Activated CD4-positive, alpha-beta T cell treated with anti-CD3 and anti-CD28 coated beads, Interleukin-2, amount 50 U/mL, for 16 hours (primary cell): ENCODE measurements at places on chromosomes 12 and 14.

DNA sequence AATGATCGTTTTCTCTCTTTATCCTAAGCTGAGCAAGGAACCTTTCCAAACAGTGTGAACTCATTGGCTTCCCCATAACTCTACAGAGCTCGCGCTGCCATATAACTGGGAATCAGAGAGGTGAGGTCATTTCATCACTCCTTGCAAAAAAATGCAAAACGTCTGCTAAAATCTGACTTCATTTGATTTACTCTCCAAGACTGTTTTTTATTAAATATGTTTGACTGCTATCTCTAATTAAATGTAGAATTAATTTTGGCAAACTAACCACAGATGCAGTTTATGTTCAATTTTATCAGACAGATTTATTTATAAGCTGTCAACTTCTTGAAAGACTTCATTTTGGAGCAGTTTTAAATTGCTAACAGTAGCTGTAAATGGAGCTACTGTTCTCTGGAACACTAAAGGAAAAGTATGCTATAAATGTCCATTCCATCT is 131.6 kb upstream of the SOX5 start:
- no peak for DNase-seq

GRCh38 chr12:11703378-11703777 is 53.9 kb downstream of the ETV6 start:
- no peak for DNase-seq

DNA sequence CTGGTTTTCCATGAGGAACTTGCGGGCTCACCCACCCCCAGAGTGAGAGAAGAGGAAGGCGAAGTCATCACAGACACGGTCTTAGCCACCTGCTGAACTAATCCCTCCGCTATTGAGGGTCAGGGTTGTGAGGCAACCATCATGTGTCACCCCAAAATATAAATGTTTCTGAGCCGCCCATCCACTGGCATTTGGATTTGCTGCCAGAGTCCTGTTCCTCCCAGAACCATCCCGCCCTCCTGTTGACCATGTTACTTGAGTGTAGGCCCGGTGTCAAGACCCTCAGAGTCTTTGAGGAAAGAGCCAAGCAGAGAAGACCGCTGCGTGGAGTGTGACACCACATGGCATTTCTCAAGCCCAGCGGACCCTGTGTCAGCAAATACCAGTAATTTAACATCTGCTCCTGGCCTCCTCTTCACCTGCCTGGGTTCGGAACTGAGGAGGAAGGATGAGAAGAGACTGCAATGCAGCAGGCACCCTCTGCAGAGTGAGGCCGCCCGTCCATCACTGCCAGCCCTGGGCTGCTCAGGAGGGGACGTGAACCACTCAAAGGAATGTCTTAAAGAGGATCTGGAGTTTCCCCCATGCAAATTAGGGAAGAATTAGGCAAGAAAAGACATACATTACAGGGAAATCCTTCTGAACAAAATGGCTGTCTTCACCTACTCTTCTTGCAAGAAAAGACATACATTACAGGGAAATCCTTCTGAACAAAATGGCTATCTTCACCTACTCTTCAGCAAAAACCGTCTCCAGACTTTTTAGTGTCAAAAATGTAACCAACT is 100.4 kb downstream of the FBXL14 start:
- no peak for DNase-seq

- DNase-seq: no peak
Measured at GRCh38 chr14:105268736-105269354, 20.5 kb downstream of the BTBD6 start.

DNA sequence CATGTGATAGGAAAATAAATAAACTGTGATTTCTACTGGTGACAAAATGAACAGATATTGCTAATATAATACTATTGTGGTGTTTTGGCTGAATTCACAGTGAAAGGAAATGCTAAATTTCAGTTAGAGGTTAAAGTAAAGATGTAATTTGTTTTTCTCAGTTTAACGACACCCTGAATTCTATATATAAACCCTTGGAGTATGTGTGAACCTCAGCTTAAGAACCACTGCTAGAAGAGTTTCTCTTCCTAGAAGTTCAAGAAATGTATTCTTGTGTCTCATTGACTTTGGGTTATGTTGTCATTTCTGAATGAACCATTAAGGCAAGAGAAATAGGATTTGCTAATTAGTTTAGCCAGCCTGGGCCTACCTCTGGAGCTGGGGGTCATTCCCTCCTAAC is 8.2 kb downstream of the FBXO34 start:
- DNase-seq: no peak

- DNase-seq: no peak
Measured at GRCh38 chr12:117718559-117718958, 250.2 kb downstream of the KSR2 start.

DNA sequence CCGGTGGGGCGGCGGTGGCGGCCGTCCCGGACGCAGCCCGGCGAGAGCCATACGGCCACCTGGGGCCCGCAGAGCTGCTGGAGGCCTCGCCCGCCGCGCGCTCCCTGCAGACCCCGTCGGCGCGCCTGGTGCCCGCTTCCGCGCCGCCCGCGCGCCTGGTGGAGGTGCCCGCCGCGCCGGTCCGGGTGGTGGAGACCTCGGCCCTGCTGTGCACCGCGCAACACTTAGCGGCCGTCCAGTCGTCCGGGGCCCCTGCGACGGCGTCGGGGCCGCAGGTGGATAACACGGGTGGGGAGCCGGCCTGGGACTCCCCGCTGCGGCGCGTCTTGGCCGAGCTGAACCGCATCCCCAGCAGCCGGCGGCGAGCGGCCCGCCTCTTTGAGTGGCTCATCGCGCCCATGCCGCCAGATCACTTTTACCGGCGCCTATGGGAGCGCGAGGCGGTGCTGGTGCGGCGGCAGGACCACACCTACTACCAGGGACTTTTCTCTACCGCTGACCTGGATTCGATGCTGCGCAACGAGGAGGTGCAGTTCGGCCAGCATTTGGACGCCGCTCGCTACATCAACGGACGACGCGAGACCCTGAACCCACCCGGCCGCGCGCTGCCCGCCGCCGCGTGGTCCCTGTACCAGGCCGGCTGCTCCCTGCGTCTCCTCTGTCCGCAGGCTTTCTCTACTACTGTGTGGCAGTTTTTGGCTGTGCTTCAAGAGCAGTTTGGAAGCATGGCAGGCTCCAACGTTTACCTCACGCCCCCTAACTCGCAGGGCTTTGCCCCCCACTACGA is 716 bp downstream of the RIOX1 start:
- peak; percentile 79 for DNase-seq

- no peak for DNase-seq
Measured at GRCh38 chr12:106648736-106649135, 65.9 kb downstream of the RFX4 start.

DNA sequence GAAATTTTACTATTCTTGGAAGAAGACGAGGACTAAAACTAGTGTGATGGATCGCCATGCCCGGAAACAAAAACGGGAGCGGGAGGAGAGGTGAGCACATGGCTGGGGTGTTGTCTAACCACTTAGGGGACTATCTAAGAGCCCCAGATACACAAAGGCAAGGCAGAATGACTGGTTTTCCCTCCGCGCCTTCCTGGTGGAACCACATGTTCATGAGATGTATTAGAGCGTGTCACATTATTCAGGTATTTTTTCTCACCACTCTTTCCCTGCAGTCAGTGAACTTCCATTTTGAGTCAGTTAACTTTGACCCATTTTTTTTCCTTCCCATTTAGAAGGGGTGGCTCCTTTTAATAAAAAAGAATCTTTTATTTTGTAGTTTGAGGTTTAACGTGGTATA is 68.8 kb upstream of the TRAF3 start:
- no peak for DNase-seq

DNA sequence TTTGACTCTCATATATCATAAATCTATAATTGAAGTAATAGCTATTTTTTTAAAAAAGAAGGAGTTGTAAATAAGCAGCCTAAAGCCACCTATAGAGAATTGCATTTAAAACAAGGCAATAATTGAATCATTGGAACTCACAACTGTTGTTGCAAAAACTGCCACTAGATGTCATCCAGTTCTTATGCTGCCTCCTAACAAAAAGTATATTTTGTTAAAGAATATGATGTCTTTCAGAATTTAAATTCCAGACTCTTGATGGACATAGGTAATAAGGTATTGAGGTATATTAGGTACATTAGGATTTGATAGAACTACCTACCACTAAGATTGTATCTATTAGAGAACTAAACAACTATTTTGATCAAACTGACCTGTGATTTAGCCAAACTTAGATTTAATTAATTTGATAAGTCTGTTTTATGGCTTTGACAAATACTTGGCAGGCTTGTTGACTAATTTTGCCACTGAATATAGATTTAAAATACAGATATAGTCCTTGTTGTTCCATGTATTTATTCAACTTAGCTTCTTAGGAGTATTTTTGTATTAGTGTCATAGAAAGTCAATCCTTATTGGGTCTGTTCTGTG is 401.4 kb downstream of the RPL10L start:
- no peak for DNase-seq

- DNase-seq: no peak
Measured at GRCh38 chr12:111825509-111825908, 16.5 kb upstream of the MAPKAPK5 start.

GRCh38 chr14:49164074-49164473 is 422.1 kb downstream of the RPS29 start:
- DNase-seq: no peak

GRCh38 chr12:43711348-43711747 is 47.2 kb downstream of the PUS7L start:
- no peak for DNase-seq

- DNase-seq: no peak
Measured at GRCh38 chr14:35632676-35633075, 98.7 kb downstream of the INSM2 start.

DNA sequence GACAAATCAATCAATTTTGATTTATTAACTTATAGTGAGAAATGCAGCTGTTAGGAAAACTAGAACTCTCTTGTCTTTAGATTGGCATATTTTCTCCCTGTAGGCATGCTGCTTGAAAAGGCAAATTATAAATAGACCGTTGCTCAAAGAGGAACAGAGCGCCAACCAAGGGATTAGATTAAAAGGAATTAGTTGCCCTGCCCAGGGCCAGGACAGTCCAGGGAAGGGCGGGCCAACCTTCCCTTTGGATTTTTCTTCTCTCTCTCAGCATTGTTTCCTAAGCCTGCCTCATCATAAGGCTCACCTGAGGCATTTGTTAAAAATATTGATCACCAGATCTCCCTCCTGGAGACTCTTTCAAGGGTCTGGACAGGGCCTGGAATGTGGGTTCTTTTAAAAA is 8.6 kb downstream of the CIPC start:
- DNase-seq: no peak

DNA sequence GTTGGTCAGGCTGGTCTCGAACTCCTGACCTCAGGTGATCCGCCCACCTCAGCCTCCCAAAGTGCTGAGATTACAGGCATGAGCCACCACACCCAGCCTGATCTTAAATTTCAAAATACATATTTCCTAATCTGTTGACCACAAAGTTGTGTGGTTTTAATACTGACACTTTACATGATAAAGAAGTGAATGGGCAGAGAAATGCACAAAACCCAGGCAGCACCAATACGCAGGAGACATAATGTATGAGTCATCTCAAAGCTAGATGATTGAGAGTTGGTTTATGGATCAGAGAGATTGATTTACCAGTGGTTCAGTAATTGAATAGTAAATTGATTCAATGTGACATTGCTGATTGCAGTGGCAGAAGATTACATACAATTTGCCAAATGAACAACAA is 19.2 kb upstream of the PPP2R5E start:
- DNase-seq: no peak

- no peak for DNase-seq
Measured at GRCh38 chr14:96257900-96258299, 1.9 kb downstream of the BDKRB1 start.

- DNase-seq: no peak
Measured at GRCh38 chr14:23432102-23432925, 3.1 kb downstream of the MYH7 start.

GRCh38 chr12:132140918-132141841 is 2.9 kb downstream of the DDX51 start:
- DNase-seq: no peak

DNA sequence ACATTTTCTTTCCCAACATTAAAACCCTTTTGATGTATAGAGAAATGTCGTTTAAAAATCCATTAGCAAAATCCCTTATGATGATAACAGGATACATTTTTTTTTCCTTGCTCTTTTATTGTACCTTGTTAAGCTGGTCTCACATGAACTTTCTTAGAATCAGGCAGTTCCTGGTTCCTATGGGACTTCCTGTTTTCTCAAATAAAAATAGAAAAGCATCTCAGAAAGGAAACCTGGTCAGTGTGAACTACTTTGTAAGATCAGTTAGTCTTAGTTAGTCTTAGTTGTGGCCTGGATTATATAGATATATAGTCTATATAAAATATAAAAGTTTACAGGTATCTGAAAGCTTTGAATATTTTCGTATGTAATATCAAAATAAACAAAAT is 40.3 kb downstream of the LEMD3 start:
- DNase-seq: no peak

DNA sequence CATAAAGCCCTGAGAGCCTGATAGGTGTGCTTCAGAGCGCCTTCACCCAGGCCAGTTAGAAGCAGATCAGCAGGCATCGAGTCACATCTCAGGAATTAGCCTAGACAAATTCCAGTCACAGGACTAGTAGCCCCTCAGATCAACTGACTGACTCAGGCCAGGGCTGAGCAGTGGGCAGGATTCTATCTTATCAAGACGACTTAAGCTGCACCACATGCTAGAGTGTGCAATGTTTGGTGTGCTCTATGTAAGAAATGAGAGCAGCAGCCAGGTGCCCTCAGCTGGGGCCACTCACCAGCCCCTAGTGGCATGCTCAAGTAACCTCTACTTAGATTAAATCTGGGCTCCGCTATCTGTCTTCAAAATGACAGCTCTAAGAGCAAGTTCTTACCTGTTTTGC is 19.7 kb upstream of the NGB start:
- DNase-seq: no peak

DNA sequence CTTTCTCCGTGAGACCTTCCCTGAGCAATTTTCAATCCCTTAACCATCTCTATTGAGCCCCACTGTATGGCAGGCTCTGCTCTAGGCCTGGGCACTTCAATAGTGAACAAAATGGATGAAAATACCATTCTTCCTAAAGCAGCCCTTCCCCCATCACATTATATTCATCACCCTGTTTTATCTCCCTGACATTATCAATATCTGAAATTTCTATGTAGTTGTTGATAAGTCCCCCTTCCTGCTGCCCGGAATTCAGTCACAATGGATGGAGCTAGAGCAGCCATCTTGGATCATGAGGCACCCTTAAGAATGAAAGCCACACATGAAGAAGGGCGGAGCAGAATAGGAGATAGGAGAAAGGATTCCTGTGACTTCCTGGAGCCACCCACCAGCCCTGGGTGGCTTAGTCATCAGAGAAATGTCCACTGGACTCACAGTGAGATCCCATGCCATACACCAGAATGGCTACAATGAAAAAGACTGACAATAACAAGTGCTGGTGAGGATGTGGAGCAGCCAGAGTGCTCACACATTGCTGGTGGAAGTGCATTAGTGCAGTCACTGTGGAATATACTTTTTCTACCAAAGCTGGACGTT is 33.9 kb downstream of the SCARB1 start:
- DNase-seq: no peak
